Liver (tissue), 10 donors: ENCODE measurements at places on chromosomes 4 and X. TPM values are rescaled to one million over a fixed set of nuclear protein-coding genes. Genes with fewer than 3 reads are reported as not detected.

DNA sequence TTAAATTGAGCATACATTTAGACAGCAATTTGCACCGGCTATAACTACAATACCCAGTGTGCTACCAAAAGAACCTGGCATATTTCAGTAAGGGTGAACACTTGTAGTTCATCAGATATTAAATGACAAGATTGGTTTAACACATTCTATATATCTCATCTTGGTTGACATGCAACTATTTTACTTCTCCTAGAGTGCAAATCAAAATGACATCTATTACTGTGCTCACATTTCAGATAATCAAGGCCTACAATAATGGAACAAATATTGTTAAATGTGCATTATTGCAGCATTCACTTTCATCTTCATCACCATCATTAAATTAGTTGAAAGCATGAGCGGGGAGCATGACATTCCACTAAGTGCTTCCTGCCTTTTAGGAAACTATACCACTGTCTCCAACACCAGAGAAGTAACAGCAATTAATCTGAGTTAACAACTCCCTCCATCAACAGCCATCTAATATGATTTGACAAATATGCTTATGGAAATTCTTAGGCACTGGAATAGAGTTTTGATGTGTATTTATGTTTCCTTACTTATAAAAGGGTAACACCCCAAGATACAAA, 209.8 kb upstream of the SLIT2 start:
- no peaks in the 10 kb centered on the region for H3K4me1 ChIP-seq
- no peaks in the 10 kb centered on the region for H3K27me3 ChIP-seq
- no peaks in the 10 kb centered on the region for H3K36me3 ChIP-seq
- DNase-seq, result no peak

Gene PCDH7
- 1.3 TPM for total RNA-seq

GRCh38 chrX:80879916-80880315, 70.2 kb upstream of the BRWD3 start:
- DNase-seq, result no peak
- no peak overlapping the region for H3K4me3 ChIP-seq
- no peak overlapping the region for H3K27ac ChIP-seq
- H3K36me3 ChIP-seq, result no peaks in the 10 kb centered on the region

- no peak overlapping the region for H3K27ac ChIP-seq
- no peaks in the 10 kb centered on the region for H3K27me3 ChIP-seq
- no peaks in the 10 kb centered on the region for H3K4me1 ChIP-seq
These were observed 30.0 kb upstream of the GTPBP6 start for GRCh38 chrX:348461-349117.

- no peaks in the 10 kb centered on the region for H3K4me1 ChIP-seq
- H3K27ac ChIP-seq, result no peak overlapping the region
- H3K36me3 ChIP-seq, result no peaks in the 10 kb centered on the region
These were observed 25.8 kb downstream of the SLC7A11 start for GRCh38 chr4:138216272-138216867.

DNA sequence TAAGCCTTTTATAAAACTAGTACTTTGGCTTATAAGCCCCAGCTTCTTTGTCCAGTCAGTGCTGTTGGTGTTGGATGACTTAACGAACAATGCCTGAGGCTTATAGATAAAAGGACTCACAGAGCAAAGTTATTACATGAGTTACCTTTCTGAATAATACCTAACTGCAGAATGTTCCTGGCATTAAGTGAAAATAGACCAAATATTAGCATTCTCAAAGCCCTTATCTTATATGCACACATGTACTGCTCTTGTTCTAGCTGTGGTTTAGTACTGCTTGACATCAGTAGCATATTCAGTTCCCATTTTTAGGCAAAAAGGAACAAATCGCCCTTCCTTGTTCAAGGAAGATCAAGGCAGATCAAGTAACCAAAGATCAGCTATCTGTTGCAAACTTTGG, 131.6 kb downstream of the ZNF330 start:
- H3K27me3 ChIP-seq, result no peaks in the 10 kb centered on the region
- H3K4me3 ChIP-seq, result no peak overlapping the region
- DNase-seq, result no peak
- H3K4me1 ChIP-seq, result peaks cover 6% of the 10 kb centered on the region
- H3K27ac ChIP-seq, result no peak overlapping the region
- H3K36me3 ChIP-seq, result no peaks in the 10 kb centered on the region

Gene SRPX2
- total RNA-seq, result 7.8 TPM

DNA sequence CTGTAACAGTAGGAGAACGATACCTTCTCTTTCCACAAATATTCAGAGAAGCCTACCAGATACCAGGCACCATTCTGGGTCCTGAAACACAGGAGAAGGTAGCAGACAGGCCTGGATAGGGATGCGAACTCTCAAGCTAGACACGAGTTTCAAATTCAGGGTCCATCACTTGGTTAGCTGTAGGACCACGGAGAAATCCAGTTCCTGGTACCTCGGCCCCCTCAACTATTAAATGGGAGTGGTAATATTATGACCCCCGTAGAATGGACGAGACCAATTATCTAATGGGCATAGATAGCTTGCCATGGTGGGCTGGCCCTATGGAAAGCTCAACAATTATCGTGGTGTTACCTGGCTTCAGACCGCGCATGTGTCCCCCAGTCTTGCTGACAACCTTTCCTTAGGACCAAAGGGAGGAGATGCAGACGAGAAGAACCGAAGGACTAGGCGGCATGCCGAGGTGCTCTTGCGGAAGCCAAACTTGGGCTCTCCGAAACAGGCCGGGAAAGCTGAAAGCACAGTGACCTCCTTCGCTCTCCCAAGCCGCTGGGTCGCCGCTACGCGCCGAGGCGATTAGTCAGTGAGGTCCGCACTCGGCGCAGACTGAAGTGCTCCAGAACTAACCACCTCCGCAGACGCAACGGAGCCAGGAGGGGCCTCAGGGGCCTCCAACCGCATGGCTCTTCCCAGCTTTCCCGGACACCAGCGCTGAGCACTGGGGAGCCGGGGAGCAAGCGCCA, 19.6 kb downstream of the NKX3-2 start:
- no peak overlapping the region for H3K4me3 ChIP-seq
- H3K27me3 ChIP-seq, result peaks cover 19% of the 10 kb centered on the region
- no peak overlapping the region for H3K27ac ChIP-seq
- peaks cover under 1% of the 10 kb centered on the region for H3K4me1 ChIP-seq
- no peak for DNase-seq

Gene FAM50A
- total RNA-seq, result 13.4 TPM

Gene SPIN4
- 1.2 TPM for total RNA-seq

Gene WDFY3
- total RNA-seq, result 31.7 TPM

DNA sequence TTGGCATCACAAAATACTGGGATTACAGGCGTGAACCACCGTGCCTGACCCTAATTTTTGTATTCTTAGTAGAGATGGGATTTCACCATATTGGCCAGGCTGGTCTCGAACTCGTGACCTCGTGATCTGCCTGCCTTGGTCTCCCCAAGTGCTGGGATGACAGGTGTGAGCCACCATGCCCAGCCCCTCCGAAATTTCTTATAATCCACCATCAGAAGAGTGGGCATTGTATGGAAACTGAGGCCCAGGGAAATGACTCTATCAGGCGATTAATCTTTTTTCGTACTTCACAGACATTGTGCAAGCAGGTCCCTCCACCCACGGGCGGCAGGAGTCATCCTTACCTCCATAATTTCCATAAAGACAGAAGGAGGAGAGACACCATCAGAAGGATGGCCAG, 16.0 kb downstream of the CRLF2 start:
- H3K36me3 ChIP-seq, result no peaks in the 10 kb centered on the region
- no peak overlapping the region for H3K4me3 ChIP-seq
- no peaks in the 10 kb centered on the region for H3K27me3 ChIP-seq
- no peaks in the 10 kb centered on the region for H3K4me1 ChIP-seq

- H3K4me1 ChIP-seq, result no peaks in the 10 kb centered on the region
- no peak for DNase-seq
- no peak overlapping the region for H3K27ac ChIP-seq
- no peak overlapping the region for H3K4me3 ChIP-seq
- H3K36me3 ChIP-seq, result no peaks in the 10 kb centered on the region
These were observed 202.1 kb downstream of the ARHGAP24 start for GRCh38 chr4:85676850-85677590.

DNA sequence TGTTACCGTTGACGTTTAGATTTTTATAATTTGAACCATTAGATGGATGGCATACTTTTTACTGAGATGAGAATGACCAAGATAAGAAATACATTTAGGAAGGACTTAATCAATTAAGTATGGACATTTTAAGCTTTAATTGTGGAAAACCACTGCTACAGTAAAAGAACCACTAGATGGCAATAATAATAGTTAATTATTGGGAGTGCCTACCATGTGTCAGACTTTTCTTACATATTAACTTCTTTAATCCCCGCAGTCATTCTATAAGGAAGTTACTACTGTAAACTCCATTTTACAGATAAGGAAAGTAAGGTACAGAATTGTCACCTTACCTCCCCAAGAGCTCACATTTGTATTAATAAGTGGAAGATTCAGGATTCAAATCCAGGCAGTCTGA, 48.5 kb upstream of the MYOZ2 start:
- no peak overlapping the region for H3K4me3 ChIP-seq
- no peak overlapping the region for H3K27ac ChIP-seq
- no peaks in the 10 kb centered on the region for H3K4me1 ChIP-seq
- H3K27me3 ChIP-seq, result peaks cover 2% of the 10 kb centered on the region

DNA sequence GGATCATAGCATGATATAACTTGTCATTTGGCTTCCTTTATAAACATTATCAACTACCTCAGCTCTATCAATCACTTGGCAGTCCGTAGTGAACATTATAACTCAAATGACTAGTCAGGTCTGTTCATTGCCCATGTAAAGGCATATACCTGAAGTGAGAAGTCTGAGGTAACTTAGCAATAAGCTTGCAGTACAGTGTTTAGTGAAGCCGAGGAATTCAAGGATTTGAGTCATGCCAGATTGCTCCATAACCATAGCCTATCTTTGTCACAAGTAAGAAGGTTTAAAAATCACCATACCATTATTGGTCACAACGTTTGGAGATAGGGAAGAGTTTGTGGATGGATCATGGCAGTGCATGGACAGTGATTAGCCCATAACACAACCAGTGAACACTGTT, 41.6 kb downstream of the AR start:
- no peaks in the 10 kb centered on the region for H3K27me3 ChIP-seq
- no peak overlapping the region for H3K27ac ChIP-seq
- peaks cover 2% of the 10 kb centered on the region for H3K4me1 ChIP-seq
- DNase-seq, result no peak
- no peak overlapping the region for H3K4me3 ChIP-seq

DNA sequence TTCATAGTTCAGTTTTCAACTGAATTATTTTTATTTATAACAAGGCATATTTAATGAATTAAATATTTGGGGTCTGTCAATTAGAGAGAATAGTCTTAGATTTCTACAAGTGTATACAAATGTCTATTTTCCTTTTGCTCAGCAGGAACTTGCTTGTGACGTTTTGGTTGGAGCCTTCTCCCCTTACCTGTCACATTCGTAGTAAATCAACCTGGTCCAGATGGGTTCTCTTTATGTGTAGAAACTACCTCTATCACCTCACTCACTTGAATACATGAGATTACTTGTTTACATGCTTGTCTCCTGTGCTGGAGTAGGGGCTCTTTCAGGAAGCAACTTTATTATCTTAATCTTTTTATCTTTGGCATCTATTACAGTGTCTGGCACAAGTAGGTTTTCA, 938.3 kb upstream of the IGFBP7 start:
- no peak for DNase-seq
- no peaks in the 10 kb centered on the region for H3K36me3 ChIP-seq
- no peaks in the 10 kb centered on the region for H3K4me1 ChIP-seq
- H3K27ac ChIP-seq, result no peak overlapping the region
- H3K4me3 ChIP-seq, result no peak overlapping the region

Gene GUCY1B1
- total RNA-seq, result 4.9 TPM

Gene P2RY4
- 0.08 TPM for total RNA-seq

Gene SCFD2
- 28.8 TPM for total RNA-seq

- no peak overlapping the region for H3K27ac ChIP-seq
- H3K4me1 ChIP-seq, result no peaks in the 10 kb centered on the region
- no peaks in the 10 kb centered on the region for H3K27me3 ChIP-seq
- H3K4me3 ChIP-seq, result no peak overlapping the region
These were observed 89.6 kb upstream of the PRPS2 start for GRCh38 chrX:12701628-12702027.

DNA sequence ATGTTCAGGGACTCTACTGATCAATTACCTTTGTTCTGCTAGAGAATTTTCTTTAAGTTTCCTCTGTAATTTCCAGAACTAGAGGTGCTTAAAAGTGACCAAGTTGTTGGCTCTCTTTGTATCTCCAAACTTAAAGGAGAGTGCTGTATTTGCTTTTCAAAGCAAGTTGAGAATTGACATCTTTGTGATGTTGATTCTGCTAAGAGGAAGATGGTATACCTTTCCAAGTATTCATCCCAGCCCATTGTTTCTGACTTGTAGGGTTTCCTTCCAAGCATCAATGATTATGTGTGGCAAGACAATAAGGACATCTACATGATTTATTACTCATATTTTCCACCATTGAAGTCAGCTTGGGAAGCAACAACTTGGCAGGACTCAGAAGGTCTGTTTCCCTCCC, 190.6 kb downstream of the GC start:
- no peaks in the 10 kb centered on the region for H3K4me1 ChIP-seq
- H3K27me3 ChIP-seq, result no peaks in the 10 kb centered on the region
- no peaks in the 10 kb centered on the region for H3K36me3 ChIP-seq
- H3K27ac ChIP-seq, result no peak overlapping the region
- no peak for DNase-seq
- no peak overlapping the region for H3K4me3 ChIP-seq

GRCh38 chr4:77308843-77309242, 151.8 kb downstream of the CCNG2 start:
- no peak for DNase-seq
- no peaks in the 10 kb centered on the region for H3K36me3 ChIP-seq
- no peaks in the 10 kb centered on the region for H3K4me1 ChIP-seq
- H3K27ac ChIP-seq, result no peak overlapping the region
- H3K4me3 ChIP-seq, result no peak overlapping the region

Gene NEIL3
- total RNA-seq, result 0.08 TPM

GRCh38 chr4:155545456-155545855, 121.2 kb upstream of the GUCY1A1 start:
- no peak for DNase-seq
- no peaks in the 10 kb centered on the region for H3K4me1 ChIP-seq
- H3K36me3 ChIP-seq, result no peaks in the 10 kb centered on the region
- H3K4me3 ChIP-seq, result no peak overlapping the region
- no peaks in the 10 kb centered on the region for H3K27me3 ChIP-seq

DNA sequence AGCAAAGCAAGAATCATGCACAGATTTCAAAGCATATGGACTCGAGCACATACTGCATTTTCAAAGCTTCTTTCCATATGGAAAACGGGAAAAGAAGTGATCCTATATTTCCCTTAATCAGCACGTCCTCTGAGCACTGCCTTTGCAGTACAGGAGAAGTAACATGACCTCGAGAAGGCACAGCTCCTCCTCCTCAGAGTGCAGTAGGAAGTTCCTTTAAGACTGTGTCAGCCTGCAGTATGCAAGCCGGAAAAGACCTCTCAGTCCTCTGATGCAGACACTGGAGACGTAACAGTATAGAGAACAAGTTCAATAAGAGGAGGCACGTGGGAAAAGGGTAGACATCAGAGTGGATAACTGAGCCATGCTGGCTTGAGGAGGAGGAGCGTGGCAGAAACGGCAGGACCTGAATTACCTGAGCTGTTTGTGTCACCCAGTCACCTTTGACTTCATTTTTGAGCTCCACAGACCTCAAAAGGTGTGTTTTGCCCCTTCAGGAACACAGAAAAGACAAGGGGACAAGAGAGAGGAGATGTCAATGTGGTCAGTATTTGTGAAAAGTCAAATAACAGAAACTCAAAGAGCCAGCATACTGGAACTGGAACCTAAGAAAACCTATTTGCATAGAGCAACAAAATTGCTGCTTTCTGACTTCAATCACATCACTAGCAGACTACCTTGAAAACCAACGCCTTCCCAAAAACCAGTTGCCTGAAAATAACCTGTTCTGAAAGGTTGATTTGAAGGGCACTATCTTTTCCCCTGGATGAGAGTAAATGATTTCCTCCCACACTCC, 20.8 kb downstream of the IRF2 start:
- no peaks in the 10 kb centered on the region for H3K27me3 ChIP-seq
- H3K36me3 ChIP-seq, result no peaks in the 10 kb centered on the region
- peaks cover 49% of the 10 kb centered on the region for H3K4me1 ChIP-seq

Gene IL13RA1
- total RNA-seq, result 31.2 TPM
